Fibroblast of gingiva (primary cell): ENCODE measurements at places on chromosomes 16 and 17.

DNA sequence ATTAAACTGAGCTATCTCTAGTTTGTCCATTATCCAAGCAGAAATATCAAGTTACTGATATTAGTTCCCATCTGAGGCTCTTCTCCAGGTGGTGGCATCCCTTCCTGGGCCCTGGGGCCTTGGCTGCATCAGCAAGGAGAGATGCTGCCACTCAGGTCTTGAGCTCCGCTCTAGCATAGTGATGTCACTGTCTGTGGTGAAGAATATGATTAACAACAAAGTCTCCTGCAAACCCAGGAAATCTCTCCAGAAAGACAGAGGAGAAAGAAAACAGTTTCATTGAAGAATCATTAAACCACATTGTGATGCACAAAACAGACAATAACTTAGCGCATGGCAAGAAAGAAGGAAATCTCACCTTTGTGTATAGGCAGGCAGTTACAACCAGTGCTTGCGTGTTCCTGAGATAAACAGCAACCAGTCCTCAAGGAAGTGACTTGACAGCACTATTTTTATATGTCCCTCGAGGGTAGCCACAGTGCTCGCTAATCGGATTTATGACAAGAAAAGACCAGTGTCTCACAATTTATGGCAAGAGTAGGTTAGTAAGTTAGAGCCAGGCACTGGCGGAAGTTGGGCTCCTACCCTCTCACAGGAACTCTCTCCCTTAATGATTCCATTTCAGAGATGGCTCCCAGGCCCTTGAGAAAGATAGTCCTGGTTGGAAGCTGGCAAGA is 151.1 kb downstream of the AHSP start:
- no peak for DNase-seq

DNA sequence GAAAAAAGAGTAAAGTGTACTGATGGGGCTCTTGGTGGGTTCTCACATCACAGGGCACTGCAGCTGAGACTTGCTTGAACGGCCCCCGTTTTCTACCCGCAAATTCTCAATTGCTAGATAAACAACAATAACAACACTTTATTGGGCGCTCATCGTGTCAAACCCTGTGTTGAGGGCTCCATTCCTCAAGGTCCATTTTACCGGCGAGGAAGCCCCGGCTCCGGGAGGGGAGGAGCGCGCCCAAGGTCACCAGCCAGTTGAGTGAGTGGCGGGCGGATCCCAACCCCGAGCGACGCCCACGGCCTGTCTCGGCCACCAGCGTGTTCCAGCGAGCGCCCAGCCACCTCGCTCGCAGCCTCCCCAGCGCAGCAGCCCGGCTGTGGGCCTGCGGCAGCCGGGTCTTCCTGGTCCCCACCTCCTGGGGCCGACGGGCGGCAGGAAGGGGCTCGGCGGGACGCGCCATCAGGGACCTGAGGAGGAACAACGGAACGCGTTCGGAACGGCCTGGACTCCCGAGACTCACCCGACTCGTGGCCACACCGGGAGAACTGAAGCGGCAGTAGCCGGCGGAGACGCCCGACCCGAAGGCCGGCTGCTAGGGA is 373 bp downstream of the CMC2 start:
- DNase-seq = peak; percentile 47

DNA sequence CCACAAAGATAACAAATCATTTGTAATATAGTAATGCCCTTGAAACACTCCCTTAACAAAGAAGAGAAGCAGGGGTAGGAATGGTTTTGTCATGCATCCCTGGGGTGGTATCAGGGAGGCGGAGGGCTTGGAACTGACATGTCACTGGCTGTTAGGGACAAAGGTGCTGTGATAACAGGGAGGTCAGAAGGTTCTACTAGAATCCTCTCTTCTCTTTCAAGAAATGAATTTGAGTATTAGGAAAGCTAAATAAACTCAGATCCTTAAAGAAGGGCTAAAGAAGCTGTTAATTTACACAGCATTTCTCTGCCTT is 65.4 kb upstream of the ADAMTS18 start:
- no peak for DNase-seq

DNA sequence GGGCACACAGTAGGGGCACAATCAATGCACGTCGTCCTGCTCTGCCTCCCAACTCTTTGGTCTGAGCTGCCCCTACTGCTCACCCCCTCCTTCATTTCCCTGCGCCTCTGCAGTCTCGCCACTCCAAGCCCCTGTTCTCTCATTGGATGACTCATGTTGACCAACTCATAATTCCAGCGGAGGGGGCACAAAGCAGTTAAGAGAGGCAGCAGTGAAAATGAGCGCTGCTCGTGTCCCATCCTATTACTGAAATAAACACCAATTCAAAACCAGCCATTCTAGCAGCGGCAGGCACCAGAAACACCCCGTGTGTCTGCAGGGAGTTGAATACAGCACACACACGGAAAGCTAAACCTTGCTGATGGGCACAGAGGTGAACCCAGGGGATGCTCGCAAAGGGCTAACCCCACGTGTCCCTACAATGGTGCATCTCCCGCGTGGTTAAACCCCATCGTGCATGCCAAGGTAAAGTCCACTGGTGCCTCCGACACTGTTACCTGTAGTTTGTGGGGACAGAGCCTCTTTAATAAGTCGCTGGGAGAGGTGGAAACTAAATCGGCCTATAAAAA is 310.4 kb downstream of the XYLT1 start:
- no peak for DNase-seq

- peak; percentile 27 for DNase-seq
Observed at GRCh38 chr17:74199306-74200092, 4.0 kb upstream of the RPL38 start.

DNA sequence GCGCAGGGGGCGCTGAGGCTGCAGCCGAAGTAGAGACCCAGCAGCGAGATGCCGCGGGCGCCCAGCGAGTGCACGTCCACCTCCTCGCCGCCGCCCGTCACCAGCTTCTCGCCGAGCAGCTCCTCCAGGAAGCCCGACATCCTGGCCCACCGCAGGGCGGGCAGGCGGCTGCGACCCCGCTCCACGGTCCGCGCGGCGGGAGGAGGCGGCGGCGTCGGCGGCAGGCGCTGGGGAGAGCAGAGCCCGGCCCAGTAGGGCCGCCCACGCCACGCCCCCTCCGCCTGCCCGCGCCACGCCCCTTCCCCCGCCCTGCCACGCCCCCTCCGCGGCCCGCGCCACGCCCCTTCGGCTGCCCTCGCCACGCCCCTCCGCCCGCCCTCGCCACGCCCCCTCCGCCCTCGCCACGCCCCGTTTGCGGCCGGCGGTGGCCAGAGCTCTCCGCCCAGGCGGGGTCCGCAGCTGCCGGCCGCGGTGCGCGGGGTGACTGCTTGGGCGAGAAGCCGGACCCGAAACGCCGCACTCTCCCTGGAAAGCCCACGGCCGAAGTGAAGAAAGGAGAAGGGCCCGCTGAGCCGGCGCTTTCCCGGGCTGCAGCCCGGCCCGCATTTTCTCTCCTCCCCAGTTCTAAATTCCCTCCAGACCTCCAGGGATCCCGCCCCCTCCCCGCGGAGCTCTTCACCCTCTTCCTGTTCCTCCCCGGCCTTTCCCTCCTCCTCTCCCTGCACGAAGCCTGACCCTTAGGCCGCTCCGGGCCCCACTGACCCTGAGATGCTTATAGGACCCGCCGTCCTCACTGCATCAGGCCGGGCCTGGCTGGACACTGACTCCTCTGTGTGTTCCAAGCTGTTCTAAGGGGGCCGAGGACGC is at the start of gene NXN:
TSS of gene NXN (minus strand) at position 238 of the 867 bp plus-strand sequence.
- DNase-seq = peak; percentile 61

- DNase-seq = peak; percentile 10
Observed at GRCh38 chr16:84315422-84315821, 20.7 kb downstream of the WFDC1 start.

DNA sequence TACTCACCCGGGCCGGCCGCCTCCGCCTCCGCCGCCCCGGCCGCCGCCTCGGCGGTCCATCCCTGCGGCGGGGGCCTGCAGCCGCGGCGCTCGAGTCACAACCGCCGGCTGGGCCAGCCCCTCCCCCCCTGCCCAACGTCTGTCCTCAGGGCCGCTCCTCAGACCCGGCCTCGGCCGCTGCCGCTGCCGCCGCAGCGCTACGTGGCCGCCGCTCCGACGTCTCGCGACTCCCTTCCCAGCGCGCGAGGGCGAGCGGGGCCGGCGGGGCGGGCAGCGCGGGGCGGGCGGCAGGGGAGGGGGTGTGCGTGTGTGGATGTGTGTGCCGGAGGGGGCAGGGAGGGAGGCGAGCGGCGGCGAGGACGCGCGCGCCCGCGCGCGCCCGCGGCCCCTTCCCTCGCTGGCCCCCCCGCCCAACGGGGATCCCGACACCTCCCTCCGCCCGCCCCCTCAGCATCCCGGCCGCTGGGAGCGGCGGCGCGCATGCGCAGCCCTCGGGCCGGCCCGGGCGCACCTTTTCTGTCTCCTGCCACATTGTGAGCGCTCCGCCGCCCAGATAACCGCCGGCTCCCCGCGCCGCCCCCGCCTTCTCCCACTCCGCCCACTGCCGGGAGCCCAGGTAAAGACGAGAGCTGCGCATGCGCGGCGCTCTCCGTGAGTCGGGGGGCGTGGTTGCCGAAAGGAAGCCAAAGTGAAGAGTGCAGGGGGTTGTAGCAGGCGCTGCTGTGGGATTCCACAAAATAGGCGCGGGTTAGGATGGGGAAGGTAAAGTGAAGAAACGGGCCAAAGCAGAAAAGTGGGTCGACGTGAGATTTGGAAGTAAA is at the start of gene ZNF652:
TSS of gene ZNF652 (minus strand) at position 349 of the 821 bp plus-strand sequence. CDS start 44,525 bp downstream, outside the sequence.
- DNase-seq = peak; percentile 86

DNA sequence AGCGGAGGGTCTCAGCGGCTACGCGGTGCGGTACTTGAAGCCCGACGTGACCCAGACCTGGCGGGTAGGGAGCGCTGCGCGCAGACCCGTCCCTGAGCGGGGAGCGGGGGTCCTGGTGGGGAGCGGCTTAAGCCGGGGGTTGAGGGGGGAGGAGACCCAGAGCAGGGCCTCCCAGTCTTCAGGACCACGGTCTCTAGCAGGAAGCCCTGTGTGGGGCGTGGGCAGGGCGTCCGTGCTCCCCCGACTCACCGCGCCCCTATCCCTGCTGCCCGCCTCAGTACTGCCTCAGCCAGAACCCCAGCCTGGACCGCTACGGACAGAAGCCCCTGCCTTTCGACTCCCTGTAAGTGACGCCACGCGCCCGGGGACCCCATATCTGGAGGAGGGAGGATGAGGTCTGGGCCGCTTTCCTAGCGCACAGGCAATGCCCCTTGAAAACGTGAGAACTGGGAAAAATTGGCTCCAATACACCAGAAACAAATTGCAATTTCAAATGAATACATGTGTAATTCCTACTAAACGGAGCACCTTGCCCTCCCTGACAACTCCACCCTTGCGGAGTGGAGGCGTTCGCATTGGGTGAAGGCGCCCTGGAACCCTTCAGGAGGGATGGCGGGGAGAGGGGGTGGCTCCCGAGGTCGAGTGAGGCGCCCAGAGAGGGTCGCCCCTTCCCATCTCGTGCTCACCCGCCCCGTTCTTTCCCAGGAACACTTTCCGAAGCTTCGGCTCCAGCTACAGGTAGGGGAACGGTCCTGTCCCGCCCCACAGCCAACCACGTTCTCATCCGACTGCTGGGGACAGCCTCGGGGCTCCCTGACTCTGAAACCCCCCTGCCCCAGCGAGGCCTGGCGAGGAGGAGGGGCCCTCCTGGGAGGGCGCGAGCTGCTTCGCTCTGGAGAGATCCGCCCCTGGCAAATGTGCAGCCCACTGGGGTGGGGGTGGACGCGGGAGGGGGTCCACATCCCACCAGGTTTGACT is 14.6 kb upstream of the CNGB1 start:
- no peak for DNase-seq

- peak; percentile 97 for DNase-seq
Observed at GRCh38 chr16:86383488-86384262, 126.7 kb upstream of the FOXF1 start.

DNA sequence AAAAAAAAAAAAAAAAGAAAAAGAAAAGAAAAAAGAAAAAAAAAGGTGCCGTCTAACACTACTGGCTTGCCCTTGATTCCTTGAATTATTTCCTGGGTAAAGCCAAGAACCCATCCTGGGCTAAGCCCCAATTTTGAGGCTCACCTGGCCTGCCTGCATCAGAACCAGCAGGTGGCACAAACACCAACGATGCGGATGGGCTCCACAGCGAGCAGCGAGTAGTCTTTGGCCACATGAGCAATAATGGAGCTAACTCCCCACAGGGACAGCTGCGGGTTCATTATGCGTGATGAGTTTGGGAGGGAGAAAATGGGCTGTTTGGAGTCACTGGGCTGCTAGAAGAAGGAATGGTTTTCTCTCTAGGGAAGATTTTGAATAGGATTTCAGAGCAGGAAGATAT is 91.1 kb downstream of the ASIC2 start:
- no peak for DNase-seq

GRCh38 chr17:65154770-65155589 is 17.8 kb downstream of the RGS9 start:
- DNase-seq = no peak

- DNase-seq = peak; percentile 20
Observed at GRCh38 chr16:16148755-16149154, 74.5 kb downstream of the ABCC6 start.

GRCh38 chr16:53084141-53084541 is 29.4 kb downstream of the CHD9 start:
- no peak for DNase-seq

- no peak for DNase-seq
Observed at GRCh38 chr17:74037320-74037719, 166.2 kb upstream of the RPL38 start.

GRCh38 chr17:9860851-9861250 is 35.1 kb downstream of the GLP2R start:
- no peak for DNase-seq

GRCh38 chr17:51397361-51398127 is 137.2 kb downstream of the UTP18 start:
- DNase-seq = no peak
